Stimulated activated CD4-positive, alpha-beta T cell treated with anti-CD3 and anti-CD28 coated beads, Interleukin-1b, Interleukin-23, amount 100 ng/mL, for 24 hours (primary cell): ENCODE measurements at places on chromosomes 16 and 17.

- DNase-seq, result no peak
Measured at GRCh38 chr16:69105501-69106361, at the start of gene HAS3. Gene HAS3 (plus strand): TSS chr16:69105653. CDS start chr16:69109396, 3,743 bp downstream.

- no peak for DNase-seq
Measured at GRCh38 chr16:77434022-77434529, 758 bp downstream of the ADAMTS18 start.

- no peak for DNase-seq
Measured at GRCh38 chr17:39845052-39845846, 18.9 kb downstream of the IKZF3 start.

GRCh38 chr16:3112058-3112880 is at the start of gene ZNF205:
Gene ZNF205 (plus strand): TSS chr16:3112586. CDS start chr16:3113431, 845 bp downstream.
- no peak for DNase-seq

GRCh38 chr17:27743281-27743885 is 56.9 kb downstream of the NOS2 start:
- no peak for DNase-seq

DNA sequence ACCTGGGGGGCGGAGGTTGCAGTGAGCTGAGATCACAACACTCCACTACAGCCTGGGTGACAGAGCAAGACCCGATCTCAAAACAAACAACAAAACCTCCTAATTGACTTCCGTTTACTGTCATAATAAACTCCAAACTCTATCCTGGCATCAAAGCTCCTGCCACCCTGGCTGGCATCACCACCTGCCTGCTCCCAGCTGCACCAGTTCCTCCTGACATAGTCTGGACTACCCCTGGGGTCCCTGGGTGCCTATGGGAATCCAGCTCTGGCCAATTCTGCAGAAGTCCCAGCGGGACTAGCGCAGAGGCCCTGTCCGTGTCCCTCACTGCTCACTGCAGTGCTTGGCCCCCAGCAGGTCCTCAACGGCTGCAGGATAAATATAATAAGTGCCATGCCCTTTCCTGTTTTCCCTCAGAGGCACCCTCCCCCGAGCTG is 723 bp downstream of the NTHL1 start:
- no peak for DNase-seq

DNA sequence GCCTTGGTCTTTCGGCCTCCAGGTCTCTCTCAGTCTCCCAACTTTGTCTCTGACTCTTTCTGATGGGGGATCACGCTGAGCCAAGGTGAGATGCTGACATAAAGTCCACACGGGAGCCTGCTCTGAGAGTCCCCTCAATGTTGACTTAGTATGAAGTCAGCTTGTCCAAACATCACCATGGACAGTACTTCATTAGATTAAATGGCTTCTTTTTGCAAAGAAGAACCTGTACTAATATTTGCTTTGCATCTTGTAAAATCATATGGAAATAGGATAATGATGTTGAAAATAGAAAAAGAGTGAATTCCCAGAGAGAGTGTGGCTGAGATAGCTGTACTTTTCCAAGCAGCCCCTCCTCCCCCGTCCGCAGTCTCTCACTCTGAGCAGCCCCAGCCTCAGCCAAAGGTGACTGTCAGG is 56.7 kb upstream of the SIAH1 start:
- DNase-seq, result no peak
